ENCODE measurements at places on chromosomes 2 and 18. TPM values are rescaled to one million over a fixed set of nuclear protein-coding genes. Genes with fewer than 3 reads are reported as not detected.

Gene CNDP1
- not detected for total RNA-seq

Gene PLGLB1
- 1.7 TPM for total RNA-seq

Gene TBR1
- not detected for total RNA-seq

Gene DYSF
- total RNA-seq: 68.6 TPM

Gene UGT1A4
- not detected for total RNA-seq

Gene ANKRD30B
- not detected for total RNA-seq

Gene D2HGDH
- total RNA-seq: 24.1 TPM

DNA sequence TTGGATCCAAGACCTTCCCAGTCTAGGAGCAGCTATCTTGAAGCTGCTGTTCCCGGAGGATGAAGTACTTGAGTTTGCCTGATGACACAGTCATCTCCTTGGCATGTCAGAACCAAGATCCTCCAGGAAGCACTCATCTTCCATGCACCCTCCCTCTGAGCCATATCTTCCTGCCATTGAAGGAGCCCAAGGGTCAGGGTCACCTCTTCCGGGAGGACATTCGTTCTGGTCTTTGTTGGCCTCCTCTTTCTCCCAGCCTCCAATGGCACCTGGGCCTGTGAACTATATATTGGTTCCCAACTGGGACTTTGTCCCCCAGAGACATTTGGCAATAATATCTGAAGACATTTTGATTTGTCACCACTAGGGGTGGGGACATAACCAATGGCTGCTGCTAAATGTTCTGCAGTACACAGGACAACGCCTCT, 4.2 kb upstream of the MYO7B start:
- H3K27me3 ChIP-seq: no peaks in the 10 kb centered on the region
- no peak for DNase-seq
- H3K27ac ChIP-seq: no peak overlapping the region
- no peaks in the 10 kb centered on the region for H3K36me3 ChIP-seq

- peak overlapping the region; percentile 99 for H3K4me3 ChIP-seq
- peak; percentile 57 for DNase-seq
- H3K27me3 ChIP-seq: no peaks in the 10 kb centered on the region
- no peaks in the 10 kb centered on the region for H3K36me3 ChIP-seq
- peaks cover 46% of the 10 kb centered on the region for H3K4me1 ChIP-seq
Observed at GRCh38 chr18:79988071-79988450, 302 bp downstream of the TXNL4A start.

- no peak overlapping the region for H3K4me3 ChIP-seq
- H3K27ac ChIP-seq: no peak overlapping the region
- H3K36me3 ChIP-seq: no peaks in the 10 kb centered on the region
- H3K27me3 ChIP-seq: no peaks in the 10 kb centered on the region
Observed at GRCh38 chr2:145595296-145595695, 1075.4 kb upstream of the ZEB2 start.

GRCh38 chr2:149040451-149040850, 2.0 kb downstream of the LYPD6B start:
- H3K36me3 ChIP-seq: no peaks in the 10 kb centered on the region
- no peak overlapping the region for H3K27ac ChIP-seq
- H3K4me1 ChIP-seq: no peaks in the 10 kb centered on the region
- peaks cover 20% of the 10 kb centered on the region for H3K27me3 ChIP-seq

- H3K4me1 ChIP-seq: peaks cover 6% of the 10 kb centered on the region
- H3K4me3 ChIP-seq: peak overlapping the region; percentile 98
- peak overlapping the region; percentile 97 for H3K27ac ChIP-seq
- H3K36me3 ChIP-seq: peaks cover 8% of the 10 kb centered on the region
- peak; percentile 56 for DNase-seq
- no peaks in the 10 kb centered on the region for H3K27me3 ChIP-seq
Observed at GRCh38 chr2:84906108-84906899, 848 bp downstream of the TMSB10 start.

- H3K4me1 ChIP-seq: peaks cover 2% of the 10 kb centered on the region
- H3K36me3 ChIP-seq: no peaks in the 10 kb centered on the region
- H3K4me3 ChIP-seq: no peak overlapping the region
Observed at GRCh38 chr18:34595690-34596089, 114.4 kb upstream of the DTNA start.

Data from heart left ventricle (tissue), 16 donors.